ENCODE measurements at places on chromosomes 16 and 17. TPM values are rescaled to one million over a fixed set of nuclear protein-coding genes. Genes with fewer than 3 reads are reported as not detected.
A peak's percentile ranks its signal among the peaks of the same experiment; 100 is the strongest.

ZFP3 gene
- total RNA-seq: 0.16 TPM

CDH16 gene
- total RNA-seq: not detected

MPP3 gene
- 5.5 TPM for total RNA-seq

DNA sequence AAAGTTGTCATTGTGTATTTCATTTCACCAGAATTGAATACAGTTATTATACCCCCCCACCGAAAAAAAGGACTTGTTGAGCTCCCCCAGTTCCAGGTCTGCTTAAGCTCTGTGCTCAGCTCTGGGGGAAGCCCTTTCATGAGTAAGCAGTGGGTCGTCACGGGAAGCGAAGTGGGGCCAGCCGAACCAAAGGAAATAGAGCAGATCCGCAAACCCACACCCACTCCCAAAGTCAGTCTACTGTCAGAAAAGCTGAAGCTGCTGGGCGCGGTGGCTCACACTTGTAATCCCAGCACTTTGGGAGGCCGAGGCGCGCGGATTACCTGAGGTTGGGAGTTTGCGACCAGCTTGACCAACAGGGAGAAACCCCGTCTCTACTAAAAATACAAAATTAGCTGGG lies 50.1 kb downstream of the PECAM1 start:
- no peak for DNase-seq

- DNase-seq: no peak
These were observed 40.2 kb downstream of the NOG start for GRCh38 chr17:56633681-56634080.

GRCh38 chr17:66667491-66668030 lies 167.4 kb upstream of the CACNG5 start:
- no peak for DNase-seq

DNA sequence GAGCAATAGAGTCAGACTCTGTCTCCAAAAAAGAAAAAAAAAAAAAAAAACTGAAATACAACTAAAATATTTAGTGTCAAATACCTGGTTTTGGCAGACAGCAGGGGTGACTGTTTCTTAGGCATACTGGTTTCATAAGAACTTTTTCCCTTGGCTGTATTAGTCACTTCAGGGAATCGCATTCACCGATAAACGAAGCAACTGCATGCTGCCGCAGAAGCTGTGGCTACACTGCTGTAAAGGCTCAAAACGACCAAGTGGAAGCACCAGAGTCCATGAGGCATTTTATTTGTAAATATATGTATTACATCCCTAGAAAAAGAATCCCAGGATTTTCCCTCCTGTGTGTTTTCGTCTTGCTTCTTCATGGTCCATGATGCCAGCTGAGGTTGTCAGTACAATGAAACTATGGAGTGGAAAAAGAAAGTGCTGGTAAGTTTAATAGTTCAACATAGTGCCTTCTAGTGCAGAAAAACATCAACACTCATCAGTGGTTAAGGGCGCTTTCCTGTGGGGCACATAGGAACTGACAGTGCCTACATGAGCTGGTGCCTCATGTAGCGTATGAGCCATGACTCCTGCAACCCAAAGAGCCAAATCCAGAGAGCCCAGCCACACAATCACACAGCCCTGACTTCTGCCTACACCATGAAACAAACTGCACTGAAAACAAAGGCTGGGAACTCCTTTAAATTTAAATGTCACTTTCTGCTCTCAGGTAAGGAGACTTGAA lies 7.3 kb downstream of the RPS15A start:
- no peak for DNase-seq

DNA sequence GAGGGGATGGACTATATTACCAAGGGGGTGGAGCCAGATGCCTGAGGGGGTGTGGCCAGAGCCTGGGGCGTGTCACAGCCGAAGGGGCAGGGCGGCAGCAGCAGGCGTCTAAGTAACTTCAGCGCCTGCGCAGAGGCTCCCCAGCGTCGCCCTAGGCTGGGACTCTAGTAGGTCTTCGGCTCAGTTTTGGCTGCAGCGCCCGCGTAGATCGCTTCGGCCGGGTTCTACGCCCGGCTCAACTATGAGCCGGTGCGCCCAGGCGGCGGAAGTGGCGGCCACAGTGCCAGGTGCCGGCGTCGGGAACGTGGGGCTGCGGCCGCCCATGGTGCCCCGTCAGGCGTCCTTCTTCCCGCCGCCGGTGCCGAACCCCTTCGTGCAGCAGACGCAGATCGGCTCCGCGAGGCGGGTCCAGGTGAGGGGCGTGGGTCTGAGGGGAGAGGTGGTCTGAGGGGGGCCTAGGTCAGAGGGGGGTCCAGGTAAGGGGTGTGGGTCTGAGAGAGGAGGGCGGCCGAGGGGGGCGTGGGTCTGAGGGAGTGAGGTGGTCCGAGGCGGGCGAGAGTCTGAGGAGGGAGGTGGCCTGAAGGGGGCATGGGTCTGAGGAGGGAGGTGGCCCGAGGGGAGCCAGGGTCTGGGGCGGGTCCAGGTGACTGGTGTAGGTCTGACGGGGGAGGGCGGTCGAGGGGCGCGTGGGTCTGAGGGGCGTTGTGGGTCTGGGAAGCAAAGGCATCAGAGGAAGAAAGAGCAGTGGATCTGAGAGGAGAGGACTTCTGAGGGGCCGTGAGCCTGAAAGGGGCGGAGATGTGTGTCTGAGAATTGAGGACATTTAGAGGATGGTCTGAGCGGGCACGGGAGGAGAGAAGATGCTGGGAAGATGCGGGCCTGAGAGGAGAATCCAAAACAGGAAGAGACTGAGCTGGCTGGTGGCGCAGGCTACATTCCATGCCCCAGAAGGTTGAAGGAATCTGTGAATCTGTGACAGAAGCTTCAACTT lies at the start of gene LPCAT2:
LPCAT2 (plus strand) TSS at position 132 of the 991 bp plus-strand sequence; CDS start at position 242, 110 bp downstream.
- peak; percentile 75 for DNase-seq

DNA sequence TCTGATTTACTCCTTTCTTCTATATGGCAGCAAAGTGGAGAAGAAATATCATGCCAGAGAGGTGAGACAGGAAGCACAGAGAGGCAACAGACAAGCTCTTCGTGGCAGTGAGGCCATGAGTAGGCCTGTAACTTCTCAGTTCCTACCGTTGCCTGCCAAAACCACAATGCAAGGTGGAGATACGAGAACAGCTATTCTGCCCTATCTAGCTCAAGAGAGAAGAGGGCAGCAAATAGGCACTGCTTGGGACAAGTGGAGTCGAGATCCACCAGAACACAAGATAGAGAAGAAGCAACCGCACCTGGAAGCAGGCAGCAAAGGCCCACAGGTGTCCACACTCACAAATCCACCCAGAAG lies 24.8 kb downstream of the RANBP10 start:
- no peak for DNase-seq

GALR2 gene
- total RNA-seq: not detected

DNA sequence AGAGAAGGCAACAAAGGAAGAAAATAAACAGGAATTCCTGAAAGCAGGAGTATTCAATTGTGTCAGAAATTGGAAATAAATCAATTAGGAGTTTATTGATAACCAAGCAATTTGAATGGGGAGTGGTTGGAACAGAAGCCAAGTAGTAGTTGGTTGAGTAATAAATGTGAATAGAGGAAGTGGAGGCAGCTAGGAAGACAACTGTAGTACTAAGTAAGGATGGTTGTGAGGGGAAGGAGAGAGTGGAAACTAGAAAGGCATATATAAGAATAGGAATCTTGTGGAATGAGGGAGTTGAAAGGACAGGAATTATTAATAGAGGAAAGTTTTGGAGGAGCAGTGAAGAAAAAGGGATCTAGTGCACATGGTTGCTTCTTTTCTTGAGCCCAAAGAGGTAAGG lies 34.4 kb downstream of the NFAT5 start:
- DNase-seq: no peak

CYGB gene
- 7.7 TPM for total RNA-seq

DNA sequence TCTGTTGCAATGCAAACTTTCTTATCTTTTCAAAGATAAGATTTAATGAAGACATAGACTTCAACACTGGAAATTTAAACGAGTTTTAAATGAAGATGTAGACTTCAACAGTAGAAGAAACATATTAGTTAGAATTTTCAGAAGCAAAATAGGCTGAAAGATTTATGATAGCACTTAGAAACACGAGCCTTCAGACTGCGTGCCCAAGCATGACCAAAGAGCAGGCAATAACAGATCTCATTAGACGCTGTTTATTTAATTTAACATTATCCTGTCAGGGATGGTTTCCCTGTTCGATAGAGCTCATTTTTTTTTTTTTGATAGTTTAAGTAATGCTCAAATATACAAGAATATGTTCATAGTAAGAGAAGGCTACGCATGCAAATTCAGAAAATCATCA lies 604.7 kb upstream of the SOX9 start:
- no peak for DNase-seq

DNA sequence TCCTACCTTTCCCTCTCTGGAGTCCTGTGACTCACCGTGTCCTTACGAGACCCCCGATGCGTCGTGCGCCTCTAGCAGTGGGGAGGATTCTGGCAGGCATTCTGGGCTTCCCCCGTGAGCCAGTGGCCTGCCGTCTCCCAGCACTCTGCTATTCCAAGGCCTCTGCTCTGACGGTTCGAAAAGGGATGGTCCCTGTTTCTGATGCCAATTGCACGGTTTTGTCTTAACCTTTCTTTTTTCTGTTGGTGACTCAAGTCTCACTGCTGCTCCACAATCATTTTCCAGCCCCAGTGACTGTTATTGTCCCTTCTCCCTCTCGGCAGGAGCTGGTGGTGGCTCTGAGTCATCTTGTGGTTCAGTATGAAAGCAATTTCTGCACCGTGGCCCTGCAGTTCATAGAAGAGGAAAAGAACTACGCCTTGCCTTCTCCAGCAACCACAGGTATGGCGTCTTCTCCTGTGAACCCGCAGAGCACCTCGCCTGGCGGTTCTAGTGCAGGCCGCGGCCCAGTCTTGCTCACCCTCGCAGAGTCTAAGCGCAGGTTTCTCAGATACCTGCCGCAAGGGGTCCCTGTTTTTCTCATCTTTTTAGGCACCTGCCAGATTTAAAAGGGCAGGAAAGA lies 100.1 kb upstream of the CHMP6 start:
- peak; percentile 96 for DNase-seq

ACSM2A gene
- not detected for total RNA-seq

- no peak for DNase-seq
These were observed 81.5 kb upstream of the DHX40 start for GRCh38 chr17:59483860-59484259.

GRCh38 chr16:2686912-2687507 lies 4.7 kb downstream of the KCTD5 start:
- no peak for DNase-seq

- no peak for DNase-seq
These were observed 5.2 kb downstream of the RND2 start for GRCh38 chr17:43030137-43030767.

DNA sequence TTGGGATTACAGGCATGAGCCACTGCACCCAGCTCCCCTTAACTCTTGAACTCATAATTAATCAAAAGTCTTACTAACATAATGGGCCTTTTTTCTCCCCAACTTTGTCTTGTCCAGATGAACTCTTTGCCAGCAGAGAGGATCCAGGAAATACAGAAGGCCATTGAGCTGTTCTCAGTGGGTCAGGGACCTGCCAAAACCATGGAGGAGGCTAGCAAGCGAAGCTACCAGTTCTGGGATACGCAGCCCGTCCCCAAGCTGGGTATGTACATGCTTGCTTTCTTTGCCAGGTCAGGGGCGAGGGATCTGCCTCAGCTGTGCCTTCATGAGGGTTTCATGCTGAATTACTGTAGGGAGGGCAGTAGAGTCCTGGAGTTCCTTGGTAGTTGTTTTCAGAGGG lies 25.3 kb downstream of the NMT1 start:
- DNase-seq: no peak

CUEDC1 gene
- total RNA-seq: 51.7 TPM

PRR29 gene
- 0.26 TPM for total RNA-seq

DNA sequence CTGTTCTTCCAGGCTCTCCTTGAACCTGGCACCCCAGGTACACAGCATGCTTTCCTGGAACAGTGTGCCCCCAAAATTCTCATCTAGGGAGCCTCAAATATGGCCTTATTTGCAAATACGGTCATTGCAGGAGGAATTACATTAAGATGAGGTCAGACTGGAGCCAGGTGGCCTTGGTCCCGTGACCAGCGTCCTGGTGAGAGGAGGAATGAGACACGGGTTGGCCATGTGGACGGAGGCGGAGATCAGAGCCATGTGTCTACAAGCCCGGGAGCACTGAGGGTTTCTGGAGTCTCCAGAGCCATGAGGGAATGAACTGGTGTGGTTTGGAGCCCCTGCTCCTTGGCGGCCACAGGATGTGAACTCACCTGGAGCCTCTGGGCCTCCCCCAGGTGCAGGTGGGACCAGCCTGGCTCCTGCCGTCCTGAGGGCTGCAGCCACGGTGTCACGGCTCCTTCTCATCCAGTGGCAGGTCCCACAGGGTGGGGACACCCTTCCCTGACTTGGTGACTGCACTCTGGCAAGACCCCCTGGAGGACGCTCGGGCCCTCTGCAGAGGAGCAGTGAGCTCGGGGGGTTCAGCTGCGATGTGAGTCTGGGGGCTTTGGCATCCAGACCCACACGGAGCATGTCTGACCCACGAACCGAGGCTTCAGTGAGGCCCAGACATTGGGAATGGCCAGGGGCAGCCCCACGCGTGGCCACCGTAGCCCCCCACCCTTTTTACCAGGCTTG lies 21.8 kb upstream of the GNG13 start:
- DNase-seq: no peak

CCR7 gene
- 0.05 TPM for total RNA-seq

DNA sequence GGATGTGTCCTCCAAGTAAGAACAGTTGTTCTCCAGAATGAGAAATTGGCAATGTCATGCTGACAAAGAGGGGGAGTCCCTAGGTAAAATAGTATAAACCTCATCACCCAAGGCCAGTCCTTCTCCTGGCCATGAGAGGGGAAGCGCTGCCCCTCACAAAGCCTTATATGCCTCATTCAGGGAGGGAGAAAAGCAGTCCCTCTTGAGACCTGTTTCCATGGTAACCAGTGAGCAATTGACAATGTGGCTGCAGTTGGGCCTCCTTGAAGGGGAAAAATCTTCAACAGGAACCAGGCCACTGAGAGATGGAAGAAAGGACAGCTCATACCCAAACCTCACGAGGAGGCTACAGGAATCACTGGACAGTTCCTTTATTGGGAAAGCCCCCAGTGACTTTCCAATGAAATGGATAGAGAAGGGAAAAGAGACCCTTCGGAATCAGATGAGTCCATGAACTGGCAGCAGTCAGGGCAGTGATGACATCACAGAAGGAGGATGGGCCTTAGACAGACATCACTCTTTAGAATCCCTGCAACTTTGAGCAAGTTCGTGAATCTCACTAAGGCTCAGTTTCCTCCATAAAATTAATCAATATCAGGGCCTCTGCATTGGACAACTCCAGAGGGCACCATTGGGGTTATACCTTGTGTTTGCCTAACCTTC lies 275.7 kb downstream of the TOX3 start:
- DNase-seq: no peak

DNA sequence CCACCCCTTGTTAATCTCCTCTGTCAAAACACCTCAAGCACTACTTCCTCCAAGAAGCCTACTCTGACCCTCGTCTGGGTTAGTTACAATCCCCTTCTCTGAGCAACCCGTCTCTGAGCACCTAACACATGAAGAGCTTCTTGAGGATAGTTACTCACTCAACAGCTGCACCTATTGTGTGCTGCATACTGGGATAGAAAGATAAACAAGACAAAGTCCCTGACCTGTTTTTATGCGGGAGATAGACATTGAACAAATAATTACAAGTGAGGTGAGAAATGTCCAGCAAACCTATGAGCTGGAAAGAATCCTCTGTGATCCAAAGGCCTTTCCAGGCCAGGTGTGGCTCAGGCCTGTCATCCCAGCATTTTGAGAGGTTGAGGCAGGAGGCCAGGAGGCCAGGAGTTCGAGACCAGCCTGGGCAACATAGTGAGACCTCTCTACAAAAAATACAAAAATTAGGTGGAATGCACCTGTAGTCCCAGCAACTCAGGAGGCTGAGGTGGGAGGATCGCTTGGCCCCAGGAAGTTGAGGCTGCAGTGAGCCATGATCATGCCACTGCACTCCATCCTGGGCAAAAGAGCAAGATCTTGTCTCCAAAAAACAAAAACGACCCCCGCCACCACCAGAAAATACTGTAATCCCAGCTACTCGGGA lies 5.5 kb upstream of the ZNF771 start:
- no peak for DNase-seq

Data from myocyte (in vitro differentiated cells).